Keratinocyte (primary cell): ENCODE measurements at places on chromosomes 2 and 18.
A peak's percentile ranks its signal among the peaks of the same experiment; 100 is the strongest.

- no peak for DNase-seq
Observed at GRCh38 chr2:219961947-219962498, 334.6 kb downstream of the SLC4A3 start.

- DNase-seq, result peak; percentile 13
Observed at GRCh38 chr2:19933351-19933981, 31.7 kb upstream of the TTC32 start.

GRCh38 chr2:241036964-241037421 lies 38.6 kb downstream of the SNED1 start:
- DNase-seq, result no peak

- DNase-seq, result no peak
Observed at GRCh38 chr2:174166261-174166660, 82.1 kb downstream of the OLA1 start.

DNA sequence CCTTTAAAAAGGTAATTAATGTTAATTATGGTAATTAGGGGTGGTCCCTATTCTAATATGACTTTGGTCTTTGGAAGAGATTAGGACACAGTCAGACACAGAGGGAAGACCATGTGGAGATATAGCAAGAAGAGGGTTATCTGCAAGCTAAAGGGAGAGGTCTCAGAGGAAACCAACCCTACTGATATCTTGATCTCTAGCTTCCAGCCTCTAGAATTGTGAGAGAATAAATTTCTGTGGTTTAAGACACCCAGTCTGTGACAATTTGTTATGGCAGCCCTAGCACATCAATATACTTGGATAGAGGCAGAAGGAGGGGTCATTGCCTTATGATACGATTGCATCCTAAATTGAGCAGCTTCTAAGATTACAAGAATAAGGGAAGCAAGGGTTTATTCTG lies 21.3 kb upstream of the NT5C1B start:
- DNase-seq, result no peak

- no peak for DNase-seq
Observed at GRCh38 chr18:11671156-11671555, 17.9 kb upstream of the GNAL start.

GRCh38 chr2:86633155-86633651 lies 9.5 kb upstream of the RNF103 start:
- DNase-seq, result no peak

DNA sequence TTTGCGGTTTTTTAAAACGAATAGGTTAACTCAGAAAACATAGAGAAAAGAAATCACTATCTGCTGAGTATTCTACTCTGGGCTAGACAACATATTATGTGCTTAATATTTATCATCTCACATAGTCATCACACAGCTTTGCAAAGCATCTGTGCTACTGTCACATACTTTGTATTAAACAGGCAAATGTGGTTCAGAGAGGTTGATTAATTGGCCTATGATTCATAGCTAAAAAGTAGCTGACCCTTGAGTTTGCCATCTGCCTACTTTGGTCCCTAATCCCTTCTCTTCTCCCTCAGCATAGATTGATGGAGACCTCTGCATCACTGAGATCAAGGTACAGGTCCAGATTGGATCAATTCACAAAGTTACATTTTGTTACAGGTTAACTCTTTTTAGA lies 21.4 kb downstream of the ANKRD30B start:
- no peak for DNase-seq

DNA sequence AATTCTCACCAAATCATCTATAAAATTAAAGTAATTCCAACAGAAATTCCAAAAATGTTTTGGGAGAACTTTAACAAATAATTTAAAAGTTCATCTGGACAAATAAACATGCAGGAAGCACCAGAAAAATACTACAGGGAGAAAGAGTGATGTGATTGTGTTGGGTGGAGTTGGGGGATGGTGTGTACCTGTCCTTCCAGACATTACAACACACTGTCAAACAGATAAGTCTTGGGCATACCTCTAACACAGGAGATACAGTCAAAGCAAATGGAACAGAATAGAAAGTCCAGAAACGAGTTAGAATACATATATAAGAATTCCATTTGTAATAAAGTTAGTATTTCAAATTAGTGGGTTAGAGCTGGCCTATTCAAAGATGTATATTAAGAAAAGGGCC lies 22.6 kb downstream of the METTL8 start:
- DNase-seq, result no peak

DNA sequence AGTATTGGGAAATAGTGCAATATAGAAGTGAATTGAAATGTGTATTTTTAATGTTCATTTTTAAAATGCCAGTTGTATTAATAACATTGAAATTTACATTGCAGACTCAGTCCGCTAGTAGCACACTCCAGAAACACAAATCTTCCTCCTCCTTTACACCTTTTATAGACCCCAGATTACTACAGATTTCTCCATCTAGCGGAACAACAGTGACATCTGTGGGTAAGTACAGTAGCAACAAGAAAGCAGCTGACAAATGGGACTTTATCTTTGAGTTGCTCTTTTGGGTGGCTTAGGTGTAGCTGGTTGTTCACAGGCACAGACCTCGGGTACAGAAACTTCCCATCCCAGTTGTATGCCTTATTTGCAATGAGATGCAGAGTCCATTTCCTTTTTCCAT lies 118.2 kb upstream of the IL1R2 start:
- DNase-seq, result no peak
